Hippocampal formation (tissue), 2 donors: ENCODE measurements at places on chromosomes 7 and 10.

- no peak for DNase-seq
Measured at GRCh38 chr7:110168010-110168409, 922.9 kb upstream of the LRRN3 start.

- no peak for DNase-seq
Measured at GRCh38 chr10:77861366-77861765, 65.2 kb downstream of the DLG5 start.

GRCh38 chr10:89390476-89391225, 1.8 kb upstream of the IFIT1 start:
- peak; percentile 26 for DNase-seq

GRCh38 chr10:69904533-69904932, 102.8 kb downstream of the COL13A1 start:
- DNase-seq: no peak

DNA sequence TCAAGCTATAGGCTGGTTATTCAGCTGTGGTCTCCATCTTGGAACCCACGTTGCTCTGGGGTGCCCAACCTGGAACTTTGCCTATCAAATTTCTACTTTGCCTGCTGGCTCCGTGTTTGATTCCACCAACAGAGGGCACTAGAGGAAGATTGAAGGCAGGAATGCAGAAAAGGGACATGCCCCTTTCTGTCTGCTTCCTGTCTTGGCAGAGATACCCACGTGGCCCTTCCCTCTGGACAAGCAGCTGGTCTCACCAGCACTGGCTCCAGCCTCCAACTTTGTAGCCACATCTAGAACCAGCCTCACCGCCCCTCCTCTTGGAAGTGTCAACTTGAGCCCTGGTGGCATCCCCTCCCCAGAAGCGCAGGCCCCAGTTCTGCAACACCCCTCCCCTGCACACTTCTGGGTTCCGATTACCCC, 52.1 kb upstream of the ZNF438 start:
- peak; percentile 1 for DNase-seq

GRCh38 chr7:66631471-66631870, 2.8 kb downstream of the KCTD7 start:
- DNase-seq: no peak

- no peak for DNase-seq
Measured at GRCh38 chr10:100045592-100045991, 35.8 kb upstream of the DNMBP start.

DNA sequence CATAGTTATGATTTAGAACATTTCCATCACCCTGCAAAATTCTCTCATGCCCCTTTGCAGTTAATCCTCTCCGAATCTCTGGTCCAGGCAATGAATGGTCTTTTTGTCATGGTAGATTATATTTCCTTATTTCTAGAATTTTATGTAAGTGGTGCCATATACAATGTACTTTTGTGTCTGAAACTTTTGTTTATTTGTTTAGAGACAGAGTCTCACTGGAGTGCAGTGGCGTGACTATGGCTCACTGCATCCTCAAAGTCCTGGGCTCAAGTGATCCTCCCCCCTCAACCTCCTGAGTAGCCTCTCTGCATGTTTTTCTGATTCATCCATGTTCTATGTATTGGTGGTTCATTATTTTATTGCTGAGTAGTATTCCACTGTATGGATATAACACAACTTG, 23.2 kb upstream of the PDK4 start:
- no peak for DNase-seq

GRCh38 chr10:78630944-78631838, 437.6 kb upstream of the ZMIZ1 start:
- DNase-seq: no peak
